Lung (tissue), 17 donors: ENCODE measurements at places on chromosomes 16 and 17. TPM values are rescaled to one million over a fixed set of nuclear protein-coding genes. Genes with fewer than 3 reads are reported as not detected.

The KRT23 gene
- total RNA-seq = 1.3 TPM

The RNF40 gene
- 77.6 TPM for total RNA-seq

The VASN gene
- 42.9 TPM for total RNA-seq

The ADGRG3 gene
- 3.9 TPM for total RNA-seq

The KREMEN2 gene
- 0.15 TPM for total RNA-seq

The KRTAP2-1 gene
- not detected for total RNA-seq

The ZFP3 gene
- 4.8 TPM for total RNA-seq

The ACAP1 gene
- 9.2 TPM for total RNA-seq

The CCL14 gene
- total RNA-seq = 25.3 TPM

The AGRP gene
- not detected for total RNA-seq

The MYL4 gene
- total RNA-seq = 9.0 TPM

The MTHFSD gene
- total RNA-seq = 23.3 TPM
